ENCODE measurements at places on chromosomes 12 and 14.

GRCh38 chr14:98931911-98932310, 340.1 kb downstream of the BCL11B start:
- no peak for DNase-seq

DNA sequence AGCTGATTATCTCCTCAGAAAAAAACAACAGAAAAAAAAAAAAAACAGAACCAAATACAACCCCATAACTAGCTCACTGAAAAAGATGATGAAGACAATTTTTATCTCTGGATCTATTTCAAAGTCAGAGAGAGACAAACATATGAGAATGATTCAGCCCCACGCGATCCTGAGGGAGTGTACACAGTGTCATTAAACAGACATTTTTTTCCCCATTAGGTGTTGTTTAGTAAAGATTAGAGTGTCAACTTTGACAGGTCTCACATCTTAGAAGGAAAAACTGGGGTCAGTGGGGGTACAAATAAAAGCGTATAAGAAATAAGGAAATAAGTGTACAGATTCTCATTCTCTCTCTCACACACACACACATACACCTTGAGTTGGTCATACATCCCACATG, 635.4 kb downstream of the NRXN3 start:
- no peak for DNase-seq

GRCh38 chr12:558580-558979, 98.8 kb downstream of the B4GALNT3 start:
- no peak for DNase-seq

- no peak for DNase-seq
These were observed 92.0 kb downstream of the TBX5 start for GRCh38 chr12:114313910-114314309.

DNA sequence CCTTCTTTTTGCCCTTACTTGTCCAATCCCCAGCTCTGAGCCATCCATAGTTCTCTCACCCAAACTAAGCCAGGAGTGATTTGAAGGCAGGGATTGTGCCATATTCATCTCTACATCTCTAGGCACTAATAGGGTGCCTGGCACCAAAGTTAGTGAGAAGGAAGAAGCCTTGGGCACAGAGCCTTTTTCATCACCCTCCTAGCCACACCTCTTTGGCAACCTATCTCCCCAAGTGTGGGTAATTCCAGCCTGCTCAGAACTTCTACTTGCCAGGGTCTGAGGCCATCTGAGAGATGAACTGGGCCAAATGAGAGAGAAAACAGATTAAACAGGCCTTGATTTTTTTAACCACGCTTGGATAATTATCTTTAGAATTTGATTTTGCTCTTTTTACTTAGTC, 61.3 kb downstream of the PHLDA1 start:
- no peak for DNase-seq

GRCh38 chr14:24278424-24278823, 7.0 kb upstream of the RABGGTA start:
- no peak for DNase-seq
